ENCODE measurements at places on chromosomes 4 and X.

DNA sequence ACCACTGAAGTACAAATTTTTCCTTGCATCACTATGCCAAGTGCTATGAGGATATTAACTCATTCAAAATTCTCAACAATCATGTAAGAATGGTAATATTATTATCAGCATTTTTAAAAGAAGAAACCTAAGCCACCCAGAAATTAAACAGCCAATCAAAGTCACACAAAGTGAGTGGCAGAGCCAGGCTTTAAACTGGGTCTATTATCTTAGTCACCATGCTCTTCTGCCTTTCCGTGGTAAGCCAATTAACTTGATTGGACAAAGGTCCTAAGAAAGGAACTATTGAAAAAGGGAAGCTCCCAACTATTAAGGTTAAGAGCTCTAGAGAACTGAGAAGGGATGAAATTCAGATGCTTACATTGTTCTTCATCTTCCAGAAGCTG lies 111.5 kb downstream of the ASB9 start:
- DNase-seq, result no peak

GRCh38 chr4:96598465-96598864 lies 758.6 kb downstream of the PDHA2 start:
- DNase-seq, result no peak

DNA sequence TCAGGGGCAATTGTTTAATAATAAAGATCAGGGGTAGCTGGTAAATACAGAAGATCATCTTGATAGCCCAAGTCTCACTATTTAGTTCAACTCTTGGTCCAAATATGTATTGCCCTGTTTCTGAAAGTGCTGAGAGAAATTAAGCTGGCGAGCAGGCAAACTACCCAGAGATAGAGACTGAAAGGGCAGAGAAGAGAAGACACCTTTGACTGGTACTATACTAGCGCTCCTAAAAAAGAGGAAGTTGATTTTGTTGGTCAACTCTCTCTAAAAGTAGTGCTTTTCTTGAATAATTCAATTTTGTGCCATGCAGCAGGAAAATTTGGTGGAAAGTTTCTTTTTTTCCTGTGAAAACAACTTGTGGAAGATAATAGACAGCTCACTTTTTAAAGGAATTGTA lies 64.0 kb downstream of the IGSF1 start:
- peak; percentile 6 for DNase-seq

GRCh38 chr4:159547645-159548308 lies 444.9 kb downstream of the RAPGEF2 start:
- no peak for DNase-seq

GRCh38 chr4:102466298-102466697 lies 34.9 kb upstream of the NFKB1 start:
- DNase-seq, result peak; percentile 5

DNA sequence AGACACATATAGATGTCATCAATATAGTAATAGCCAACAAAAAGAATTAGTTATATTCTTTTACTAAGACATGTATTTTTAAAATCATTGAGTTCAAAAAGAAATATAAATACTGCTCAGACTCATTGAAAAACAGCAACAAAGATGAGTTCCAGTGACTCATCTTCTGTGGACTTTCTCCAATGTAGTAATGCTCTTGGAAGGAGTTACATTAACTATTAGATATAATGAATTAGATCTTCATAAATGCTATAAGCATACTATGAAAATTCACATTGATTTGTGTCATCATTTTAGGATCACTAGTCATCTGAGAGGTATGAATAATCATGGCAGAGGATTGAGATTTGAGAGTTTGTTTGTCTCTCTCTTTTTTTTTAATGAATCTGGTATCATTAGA lies 547.8 kb upstream of the PCDH7 start:
- no peak for DNase-seq

GRCh38 chr4:3769642-3770184 lies 3.5 kb downstream of the ADRA2C start:
- DNase-seq, result no peak

GRCh38 chr4:123568936-123569335 lies 172.3 kb downstream of the SPRY1 start:
- no peak for DNase-seq
